ENCODE measurements at places on chromosomes 6 and 20.

DNA sequence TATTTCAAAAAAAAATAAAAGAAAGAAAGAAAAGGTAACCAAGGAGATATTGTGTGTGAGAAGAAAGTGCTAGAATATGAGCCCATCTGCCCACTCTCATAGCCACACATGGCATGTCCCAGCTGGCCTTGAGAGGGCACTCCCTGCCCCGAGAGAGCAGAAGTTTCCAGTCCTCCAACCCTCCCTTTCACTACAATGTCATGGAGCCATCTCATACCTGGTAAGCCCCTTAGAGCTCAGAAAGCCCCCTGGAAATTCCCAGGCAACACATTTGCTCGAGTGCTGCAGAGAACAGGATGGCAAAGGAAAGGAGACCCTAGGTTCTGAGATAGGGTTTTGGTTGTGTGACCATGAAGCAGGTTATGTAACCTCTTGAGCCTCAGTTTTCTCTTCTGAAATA is 75.8 kb upstream of the RIN2 start:
- DNase-seq = no peak

GRCh38 chr20:24998631-24999445 is 6.3 kb upstream of the APMAP start:
- DNase-seq = no peak

GRCh38 chr6:82780334-82780733 is 285.3 kb downstream of the UBE3D start:
- DNase-seq = no peak

DNA sequence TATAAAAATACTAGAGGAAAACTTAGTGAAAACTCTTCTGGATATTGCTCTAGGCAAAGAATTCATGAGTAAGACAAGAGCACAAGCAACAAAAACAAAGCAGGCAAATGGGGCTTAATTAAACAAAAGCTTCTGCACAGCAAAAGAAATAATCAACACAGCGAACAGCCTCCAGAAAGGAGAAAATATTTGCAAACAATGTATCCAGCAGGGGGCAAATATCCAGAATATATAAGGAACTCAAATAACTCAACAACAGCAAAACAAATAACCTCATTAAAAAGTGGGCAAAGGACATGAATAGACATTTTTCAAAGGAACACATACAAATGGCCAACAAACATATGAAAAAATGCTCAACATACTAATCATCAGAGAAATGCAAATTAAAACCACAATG is 17.1 kb upstream of the HECA start:
- DNase-seq = no peak

DNA sequence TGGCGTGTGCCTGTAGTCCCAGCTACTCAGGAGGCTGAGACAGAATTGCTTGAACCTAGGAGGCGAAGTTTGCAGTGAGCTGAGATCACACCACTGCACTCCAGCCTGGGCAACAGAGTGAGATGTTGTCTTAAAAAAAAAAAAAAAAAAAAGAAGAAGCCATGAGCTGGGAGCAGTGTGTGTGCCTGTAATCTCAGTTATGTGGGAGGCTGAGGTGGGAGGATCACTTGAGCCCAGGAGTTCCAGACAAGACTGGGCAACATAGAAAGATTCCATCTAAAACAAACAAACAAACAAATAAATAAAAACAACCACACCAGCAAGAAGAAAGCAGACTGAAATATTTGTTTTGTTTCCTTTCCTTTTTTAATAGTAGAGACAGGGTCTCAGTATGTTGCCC is 62.2 kb upstream of the KIF13A start:
- no peak for DNase-seq

DNA sequence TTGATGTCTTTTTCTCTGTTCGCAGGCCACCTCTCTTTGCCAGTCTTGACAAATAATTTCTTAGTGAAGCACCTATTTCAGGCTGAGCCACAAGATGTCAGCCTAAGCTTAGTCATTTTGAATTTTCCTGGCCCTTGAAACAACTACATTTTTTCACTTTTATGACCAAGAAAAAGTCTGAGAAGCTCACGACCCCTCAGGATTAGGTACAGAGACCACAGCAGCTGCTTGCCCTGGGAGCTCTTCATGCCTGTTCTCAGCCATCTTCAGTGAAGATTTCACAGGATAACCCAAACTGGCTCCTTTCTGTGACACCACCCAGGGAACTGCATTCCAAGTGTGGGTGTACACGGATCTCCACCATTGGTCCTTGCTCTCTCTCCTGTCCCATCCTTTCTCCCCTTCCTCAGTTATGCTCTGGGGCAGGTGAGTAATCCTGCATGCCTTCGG is 38.4 kb upstream of the SPTLC3 start:
- no peak for DNase-seq

DNA sequence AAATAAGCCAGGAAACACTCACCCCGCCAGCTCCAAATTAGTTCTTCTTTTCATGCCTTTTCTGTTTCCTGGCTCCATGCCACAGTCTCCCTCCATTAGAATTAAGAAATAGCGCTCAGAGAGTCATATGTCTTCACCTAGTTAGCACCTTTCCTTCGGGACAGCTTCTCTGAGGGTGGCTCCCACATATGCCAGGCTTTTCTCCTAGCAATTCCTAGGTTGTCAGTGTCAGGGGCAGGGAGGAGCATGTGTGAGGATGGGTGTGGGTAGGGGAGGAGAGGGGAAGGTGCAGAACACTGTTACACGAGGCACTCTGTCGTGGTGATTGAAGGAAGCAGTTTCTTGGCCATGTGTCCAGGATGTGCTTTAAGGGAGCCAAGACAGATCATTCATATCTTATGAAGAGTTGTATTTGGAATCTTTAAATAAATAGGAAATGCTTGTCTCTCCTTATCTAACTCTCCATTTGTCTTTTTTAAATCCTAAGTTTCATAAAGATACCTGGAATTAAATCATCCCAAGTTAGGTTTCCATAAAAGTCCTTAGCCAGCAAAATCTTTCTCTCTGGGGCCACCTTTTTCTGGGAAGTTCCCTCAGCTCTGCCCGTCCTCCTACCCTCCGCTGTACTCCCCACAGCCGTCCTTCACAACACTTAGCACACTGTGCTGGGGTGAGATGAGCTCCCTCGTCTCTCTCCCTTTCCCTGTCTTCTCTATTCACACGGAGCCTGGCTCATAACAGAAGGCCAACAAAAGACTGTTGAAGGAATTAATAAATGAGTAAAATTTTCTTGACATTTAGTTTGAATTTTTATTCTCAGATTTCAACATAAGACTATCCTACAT is 361.0 kb downstream of the CD83 start:
- DNase-seq = no peak

DNA sequence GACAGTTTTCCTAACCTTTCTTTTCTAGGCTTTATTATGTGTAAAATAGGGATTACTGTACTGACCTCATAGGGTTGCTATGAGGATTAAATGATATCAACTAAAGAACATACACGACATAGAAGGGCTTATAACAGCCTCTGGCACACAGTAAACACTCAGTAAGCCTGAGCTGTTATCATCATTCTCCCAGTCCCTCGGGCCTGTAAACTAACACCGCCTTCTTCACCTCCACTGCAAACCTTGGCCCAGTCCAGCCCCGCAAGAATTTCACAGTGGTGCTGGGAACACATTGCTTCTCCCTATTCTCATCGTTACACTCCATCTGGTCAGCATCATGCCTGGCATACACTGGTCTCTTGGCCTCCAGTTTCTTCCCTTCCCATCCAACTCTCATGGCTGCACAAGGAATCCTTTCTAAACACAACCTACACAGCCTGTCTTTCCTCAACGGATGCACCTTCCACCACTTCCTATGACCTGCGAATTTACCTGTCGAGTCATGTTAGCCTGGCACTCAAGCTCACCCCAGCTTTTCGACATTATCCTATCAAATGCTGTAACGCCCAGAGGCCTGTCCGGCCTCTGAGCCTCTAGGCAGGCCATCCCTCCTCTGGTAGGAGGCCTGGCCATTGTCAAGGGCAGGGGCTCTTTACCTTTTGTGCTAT is 92.1 kb downstream of the FYN start:
- DNase-seq = no peak

DNA sequence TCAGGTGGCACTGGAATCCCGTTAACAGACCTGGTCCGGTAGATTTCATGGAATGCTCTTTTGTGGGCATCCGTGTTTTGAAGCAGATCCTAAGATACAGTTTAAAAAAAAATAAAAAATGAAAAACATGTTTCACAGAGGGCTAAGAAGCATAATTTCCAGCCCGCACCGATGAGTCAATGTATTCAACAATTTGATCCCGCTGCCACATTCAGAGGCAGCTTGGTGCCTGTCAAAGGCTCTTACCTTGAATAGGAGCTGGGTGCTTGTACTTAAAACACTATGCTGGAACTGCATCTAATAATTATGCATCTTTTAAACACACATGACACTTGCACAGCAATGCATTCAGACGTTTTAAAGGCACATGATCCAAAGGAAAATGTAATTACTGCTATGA is 164.8 kb downstream of the SYNE1 start:
- no peak for DNase-seq

DNA sequence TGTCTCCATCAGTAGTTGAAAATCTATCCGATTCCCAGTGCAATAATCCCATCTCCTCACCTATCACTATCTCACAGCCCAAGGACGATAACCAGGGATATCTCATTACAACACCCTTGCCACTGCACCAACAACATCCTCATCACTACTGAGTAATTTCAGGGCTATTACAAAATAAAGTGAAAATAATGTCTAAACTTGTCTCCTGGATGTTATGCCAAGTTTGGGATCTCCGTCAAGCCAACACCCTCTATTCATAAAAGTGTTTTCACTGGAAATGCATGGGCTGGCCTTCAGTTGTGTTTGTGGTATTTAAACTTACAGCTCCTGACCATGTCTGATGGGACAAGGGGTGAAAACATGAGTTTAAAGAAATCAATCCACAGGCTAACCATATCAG is 42.0 kb upstream of the STMND1 start:
- DNase-seq = no peak

DNA sequence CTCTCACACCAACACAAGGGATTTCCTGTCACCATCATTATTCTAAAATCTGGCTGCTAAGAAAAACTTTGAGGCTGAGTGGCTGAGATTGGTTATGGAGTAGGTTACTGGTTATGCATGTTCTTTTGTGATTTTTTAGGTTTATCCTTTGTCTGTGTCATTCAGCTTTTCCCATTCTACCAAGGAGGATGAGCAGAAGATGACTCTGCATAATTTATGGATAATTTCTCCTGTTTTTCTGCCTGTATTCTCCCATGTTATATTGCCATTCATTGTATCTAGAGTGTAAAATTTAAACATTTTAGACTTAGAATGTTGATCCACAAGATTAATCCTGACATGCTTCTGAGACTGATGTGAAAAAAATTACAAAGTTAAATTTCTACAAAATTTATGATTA is 67.8 kb downstream of the SOBP start:
- DNase-seq = no peak

DNA sequence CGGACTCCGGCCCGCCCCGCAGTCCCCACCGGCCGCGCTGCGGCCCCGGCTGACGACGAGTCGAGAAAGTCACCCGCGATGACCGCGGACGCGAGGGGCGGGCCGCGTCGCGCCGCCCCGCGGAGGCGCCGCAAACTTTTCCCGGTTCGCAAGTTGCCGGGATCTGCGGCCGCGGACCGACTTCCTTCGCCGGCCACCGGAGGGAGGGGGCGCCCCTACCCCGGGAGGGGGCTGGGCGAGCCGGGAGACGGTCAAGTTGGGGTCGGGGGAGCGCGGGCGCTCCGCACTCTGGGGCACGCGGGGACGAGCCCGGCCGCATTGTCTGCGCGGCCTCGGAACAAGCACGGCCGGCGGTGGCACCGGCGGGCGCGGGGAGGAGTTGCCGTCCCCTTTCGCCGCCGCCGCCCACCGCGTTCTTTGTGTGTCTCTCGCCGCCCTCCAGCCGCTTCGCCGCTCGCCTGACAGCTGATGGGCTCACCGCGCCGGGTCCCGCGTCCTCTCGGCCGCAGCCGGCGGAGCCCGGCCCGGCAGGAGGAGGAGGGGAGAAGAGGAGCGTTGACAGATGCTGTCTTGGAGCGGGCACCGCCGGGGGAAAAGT is 131.6 kb downstream of the OGFRL1 start:
- DNase-seq = no peak

DNA sequence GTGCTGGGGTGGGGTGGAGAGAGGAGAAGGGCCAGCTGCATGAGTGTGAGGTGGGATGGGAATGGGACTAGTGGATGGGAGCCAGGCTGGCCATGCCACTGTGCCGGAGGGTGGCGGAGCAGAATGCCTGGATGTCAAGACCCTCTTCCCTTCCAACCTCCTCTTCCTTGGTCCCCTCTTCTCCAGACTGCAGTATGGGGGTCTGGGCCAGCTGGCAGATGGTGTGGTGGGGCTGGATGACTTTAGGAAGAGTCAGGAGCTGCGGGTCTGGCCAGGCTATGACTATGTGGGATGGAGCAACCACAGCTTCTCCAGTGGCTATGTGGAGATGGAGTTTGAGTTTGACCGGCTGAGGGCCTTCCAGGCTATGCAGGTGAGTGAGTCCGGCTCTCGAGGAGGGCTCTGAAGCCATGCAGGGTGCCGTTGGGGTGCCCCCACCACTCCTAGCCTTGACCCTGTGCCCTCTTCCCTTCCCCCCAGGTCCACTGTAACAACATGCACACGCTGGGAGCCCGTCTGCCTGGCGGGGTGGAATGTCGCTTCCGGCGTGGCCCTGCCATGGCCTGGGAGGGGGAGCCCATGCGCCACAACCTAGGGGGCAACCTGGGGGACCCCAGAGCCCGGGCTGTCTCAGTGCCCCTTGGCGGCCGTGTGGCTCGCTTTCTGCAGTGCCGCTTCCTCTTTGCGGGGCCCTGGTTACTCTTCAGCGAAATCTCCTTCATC is 7.7 kb downstream of the DDR1 start:
- no peak for DNase-seq

GRCh38 chr20:62486484-62486883 is 10.7 kb upstream of the GATA5 start:
- DNase-seq = no peak

DNA sequence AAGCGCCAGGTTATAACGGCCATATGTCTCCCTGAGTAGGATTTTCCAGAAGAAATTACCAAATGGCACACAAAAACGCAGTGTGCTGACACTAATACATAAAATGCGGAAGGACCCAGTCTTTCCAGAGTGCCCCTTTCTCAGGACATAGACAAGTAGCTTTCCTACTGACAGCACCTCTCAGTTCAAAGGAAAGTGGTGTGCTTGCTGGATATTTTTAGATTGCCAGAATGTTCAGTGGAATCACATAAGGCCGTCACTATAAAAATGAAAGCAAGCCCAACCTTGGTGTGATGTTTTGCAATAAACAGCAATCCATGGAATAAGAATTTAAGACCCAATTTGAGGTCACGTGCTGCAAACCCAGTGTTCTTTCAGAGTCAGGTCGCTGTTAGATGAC is 135.5 kb upstream of the AGPAT4 start:
- no peak for DNase-seq

Data from GM19239 (cell line).